RWPE1 (cell line): ENCODE measurements at places on chromosomes 7 and 10.

- no peak for DNase-seq
Observed at GRCh38 chr10:38127812-38128211, 33.7 kb downstream of the ZNF37A start.

- DNase-seq, result no peak
Observed at GRCh38 chr10:6788731-6789130, 208.7 kb upstream of the PRKCQ start.

DNA sequence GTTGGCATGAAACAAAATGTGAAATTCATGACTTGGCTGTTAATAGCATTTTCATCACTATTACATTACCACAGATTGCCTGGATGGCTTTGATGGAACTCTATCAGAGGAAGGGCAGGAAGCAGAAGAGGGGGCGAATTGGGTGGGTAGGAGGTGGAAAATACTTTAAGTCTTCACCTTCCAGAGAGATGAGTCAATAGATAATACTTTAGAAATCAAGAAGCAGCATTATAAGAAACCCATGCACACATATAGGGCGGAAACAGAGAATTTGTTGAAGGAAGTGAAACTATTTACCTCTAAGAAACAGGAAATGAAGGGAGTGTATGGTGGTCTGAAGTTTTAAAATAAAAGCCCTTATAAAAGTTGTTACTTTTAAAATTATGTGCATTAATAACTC is 152.1 kb upstream of the TARP start:
- DNase-seq, result no peak

DNA sequence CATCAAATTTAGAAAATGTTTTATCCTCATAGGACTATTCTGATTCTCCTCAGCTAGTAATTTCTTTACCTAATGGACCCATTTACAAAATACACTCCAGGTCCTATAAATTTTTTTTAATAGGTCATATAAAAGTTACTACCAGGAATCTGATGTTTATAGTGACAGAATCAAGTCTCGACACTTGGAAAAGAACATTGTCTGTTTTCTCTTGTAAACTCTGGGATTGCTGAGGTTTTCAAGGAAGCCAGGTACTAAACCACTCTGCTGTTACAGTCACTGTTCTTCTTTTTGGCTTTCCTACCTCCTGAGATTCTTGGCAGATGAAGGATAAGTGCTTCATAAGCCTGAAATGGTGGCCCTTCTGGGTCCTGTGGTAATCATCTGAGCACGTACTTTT is 493.1 kb downstream of the AUTS2 start:
- no peak for DNase-seq

- peak; percentile 14 for DNase-seq
Observed at GRCh38 chr10:28367929-28368484, 65.1 kb upstream of the MPP7 start.

DNA sequence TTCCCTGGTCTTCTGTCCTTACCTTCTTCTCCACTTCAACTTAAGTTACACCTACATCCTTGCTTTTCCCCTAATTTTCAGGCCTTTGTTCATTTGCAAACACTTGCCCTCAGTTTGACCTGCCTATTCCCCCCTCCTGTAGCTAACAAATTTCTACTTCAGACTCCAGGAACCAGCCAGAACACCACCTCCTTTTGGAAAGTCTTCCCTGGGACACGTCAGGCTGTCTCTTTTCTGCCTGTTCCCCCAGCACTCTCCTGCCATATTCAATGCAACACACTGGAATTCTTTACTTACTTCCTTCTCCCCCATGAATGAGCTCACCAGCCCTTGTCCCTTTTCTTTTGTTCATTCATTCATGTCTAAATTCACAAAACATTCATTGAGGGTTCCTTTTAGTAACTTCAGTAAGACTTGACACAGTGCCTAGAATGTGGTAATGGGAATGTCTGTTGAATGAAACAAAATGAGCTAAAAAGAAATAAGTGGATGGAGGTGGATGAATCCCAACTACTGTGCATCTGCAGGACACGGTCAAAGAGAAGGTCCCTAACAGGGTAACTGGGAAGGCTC is 478.0 kb downstream of the KCNMA1 start:
- DNase-seq, result no peak

GRCh38 chr10:111076682-111077478 is at the start of gene ADRA2A:
ADRA2A (plus strand) TSS chr10:111077029; CDS start chr10:111077997, 968 bp downstream.
- DNase-seq, result no peak

GRCh38 chr7:105011831-105012502 is 2.0 kb upstream of the KMT2E start:
- no peak for DNase-seq

DNA sequence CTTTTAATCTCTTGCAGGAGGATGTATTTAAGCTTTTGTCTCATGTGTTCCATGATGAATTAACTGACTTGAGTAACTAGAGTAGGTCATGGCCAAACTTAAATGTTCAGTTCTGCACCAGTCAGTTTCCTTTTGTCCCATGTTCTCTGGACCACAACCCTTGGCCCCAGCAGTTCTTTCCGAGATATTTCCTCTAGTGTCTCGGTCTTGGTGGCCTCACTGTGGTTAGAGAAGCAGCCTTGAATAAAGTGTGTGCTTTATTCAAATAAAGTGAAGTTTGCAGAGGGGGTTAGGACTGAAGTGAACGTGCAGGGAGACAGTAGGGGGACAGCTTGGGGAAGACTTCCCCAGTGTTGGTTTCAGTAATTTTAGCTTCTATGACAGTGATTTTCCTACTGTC is 9.3 kb downstream of the ZNF212 start:
- DNase-seq, result no peak

DNA sequence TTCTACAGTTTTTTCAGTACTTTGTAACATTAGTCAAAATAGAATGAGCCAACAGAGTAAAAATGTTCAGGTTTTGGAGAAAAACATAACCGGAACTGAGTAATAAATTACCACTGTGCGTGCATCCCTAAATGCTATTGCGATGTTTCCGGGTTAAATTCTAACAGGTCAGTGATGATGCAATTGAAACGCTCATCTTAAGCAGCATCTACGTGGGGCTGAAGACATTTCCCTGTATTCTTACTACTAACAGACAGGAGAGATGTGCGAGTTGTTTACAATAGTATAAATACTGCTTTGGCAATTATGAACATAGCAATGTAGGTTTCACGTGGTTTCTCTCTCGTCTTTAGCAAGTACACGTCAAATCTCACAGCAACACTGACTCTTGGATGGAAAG is 149.4 kb downstream of the USP6NL start:
- no peak for DNase-seq

GRCh38 chr7:69482676-69483075 is 115.6 kb upstream of the AUTS2 start:
- DNase-seq, result no peak

DNA sequence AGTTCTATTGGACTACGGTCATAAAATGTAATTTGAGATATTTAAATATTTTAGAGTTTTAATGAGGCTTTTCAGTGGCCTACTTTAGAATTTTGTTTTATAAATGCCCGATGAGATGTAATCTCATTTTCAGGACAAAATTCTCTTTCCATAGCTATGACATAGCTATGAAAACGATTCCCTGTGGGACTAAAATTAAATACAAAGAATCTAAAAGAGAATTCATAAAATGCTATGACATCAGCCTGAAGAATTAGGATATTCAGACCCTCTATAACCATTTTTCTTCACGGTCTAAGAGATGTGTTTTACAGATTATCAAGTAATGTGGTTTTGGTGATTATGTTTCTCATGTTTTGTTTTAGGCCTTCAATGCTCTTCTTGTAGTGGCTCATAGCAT is 48.2 kb upstream of the ODAD2 start:
- DNase-seq, result no peak

DNA sequence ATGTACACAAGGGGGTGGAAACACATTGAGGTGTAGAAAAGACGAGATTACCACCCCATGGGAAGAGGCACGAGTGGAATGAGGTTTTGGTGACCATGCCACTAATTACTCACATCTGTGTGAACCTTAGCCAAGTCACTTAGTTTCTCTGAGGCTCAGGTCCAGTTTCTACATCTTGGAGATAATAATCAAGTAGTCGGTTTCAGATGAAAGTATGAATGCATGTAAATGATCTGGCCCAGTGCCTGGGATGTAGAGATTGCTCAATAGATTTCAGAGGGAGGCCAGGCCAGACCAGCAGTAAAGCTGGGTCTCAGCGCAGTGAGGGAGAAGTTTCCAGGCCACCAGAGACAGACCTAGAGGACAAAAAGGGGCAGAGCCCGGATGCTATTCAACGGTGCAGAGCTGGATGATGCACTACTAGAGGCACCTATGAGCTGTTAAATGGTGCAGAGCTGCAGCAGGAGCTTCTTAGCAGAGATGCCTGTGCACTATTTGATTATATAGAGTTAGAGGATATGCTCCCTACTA is 725.1 kb downstream of the GRID1 start:
- DNase-seq, result no peak

DNA sequence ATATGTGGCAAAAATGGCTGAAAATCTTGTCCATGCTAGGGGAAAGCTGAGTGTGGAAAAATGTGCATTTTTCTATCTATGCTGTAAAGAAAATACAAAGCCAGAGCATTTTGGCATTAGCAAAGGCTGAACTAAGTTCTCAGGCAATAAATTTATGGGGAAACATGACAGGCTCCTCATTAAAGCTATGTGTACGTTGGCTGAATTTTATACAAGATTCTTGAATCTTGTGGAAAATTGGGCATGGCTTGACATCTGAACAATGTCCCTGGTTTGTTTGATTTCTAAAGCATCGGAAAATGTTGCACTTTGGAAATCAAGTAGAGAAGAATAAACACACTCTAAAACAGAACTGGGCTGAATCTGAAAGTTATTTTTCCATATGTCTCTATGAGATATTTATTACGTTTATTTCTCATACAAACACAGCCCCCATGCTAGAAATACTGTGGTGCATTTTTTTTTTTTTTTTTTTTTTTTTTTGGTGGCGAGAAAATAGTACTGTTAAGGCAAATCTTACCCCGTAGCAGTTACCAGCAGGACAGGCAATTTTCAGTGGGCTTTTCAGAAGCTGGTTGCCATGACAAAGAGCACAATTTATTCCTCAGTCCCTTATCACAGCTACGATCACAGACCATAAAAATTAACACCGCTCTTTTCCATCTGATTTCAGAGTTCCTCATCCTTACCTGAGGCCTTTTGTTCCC is 16.9 kb downstream of the CPA1 start:
- DNase-seq, result no peak

DNA sequence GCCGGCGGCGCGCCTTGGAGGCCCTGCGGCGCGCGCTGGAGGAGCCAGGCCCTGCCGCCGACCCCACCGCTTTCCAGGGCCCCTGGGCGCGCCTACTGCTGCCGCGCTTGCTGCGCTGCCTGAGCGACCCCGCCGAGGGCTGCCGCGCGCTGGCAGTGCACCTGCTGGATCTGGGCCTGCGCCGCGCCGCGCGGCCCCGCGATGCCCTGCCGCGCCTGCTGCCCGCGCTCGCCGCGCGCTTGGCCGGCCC is 280 bp downstream of the DNAAF5 start:
- no peak for DNase-seq

- no peak for DNase-seq
Observed at GRCh38 chr10:133454204-133454893, 604 bp downstream of the SCART1 start.

GRCh38 chr10:104262055-104262454 is 6.9 kb upstream of the GSTO2 start:
- DNase-seq, result no peak

DNA sequence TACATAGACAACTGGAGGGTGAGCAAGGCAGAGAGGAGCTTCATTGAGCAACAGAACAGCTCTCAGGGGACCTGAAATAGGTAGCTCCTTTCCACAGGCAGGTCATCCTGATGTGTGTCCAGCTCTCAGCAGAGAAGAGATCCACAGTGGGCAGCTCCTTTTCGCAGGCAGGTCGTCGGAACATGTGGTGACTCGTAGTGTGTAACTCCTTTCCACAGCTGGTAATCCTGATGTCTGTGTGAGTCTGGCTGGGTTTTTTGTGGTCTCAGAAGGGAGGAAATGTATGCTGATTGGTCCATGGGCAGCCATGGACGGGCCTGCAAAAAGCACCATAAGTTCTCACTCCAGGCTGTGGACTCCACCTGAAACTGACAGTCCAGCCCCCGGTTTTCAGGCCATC is 24.4 kb upstream of the TES start:
- DNase-seq, result no peak

GRCh38 chr7:84895563-84895962 is 291.3 kb downstream of the SEMA3D start:
- DNase-seq, result no peak

- no peak for DNase-seq
Observed at GRCh38 chr10:33073641-33074415, 115.8 kb upstream of the ITGB1 start.

GRCh38 chr10:71423250-71423649 is 26.5 kb downstream of the CDH23 start:
- no peak for DNase-seq

DNA sequence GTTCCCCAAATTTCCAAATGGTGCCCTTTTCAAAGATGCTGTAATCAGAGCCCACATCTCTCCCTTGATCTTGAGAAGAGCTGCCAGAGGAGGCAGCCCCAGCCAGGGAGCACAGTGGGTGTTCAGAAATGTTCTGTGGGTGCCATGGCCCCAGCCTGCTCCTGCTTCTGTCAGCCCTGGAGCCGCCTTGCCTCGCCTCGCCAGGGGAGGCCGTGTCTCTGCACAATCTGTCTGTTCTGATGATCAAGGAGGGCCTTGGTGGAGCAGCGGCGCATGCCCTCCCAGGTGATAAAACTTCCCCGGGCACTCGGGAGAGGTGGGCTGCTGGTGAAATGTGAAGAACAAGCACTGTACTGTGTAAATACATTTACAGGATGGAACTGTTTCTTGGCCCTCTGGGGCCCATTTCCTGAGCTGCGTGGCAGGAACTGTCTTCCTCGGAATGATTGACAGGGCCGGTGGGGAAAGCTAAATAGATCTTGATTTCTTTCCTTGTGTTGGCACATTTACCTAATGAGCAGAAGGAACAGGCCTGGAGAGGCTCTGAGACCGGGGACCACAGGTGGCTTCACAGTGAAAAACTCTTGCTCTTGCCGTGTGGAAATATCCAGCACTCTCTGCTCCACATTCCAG is 207.8 kb upstream of the PODXL start:
- DNase-seq, result no peak

DNA sequence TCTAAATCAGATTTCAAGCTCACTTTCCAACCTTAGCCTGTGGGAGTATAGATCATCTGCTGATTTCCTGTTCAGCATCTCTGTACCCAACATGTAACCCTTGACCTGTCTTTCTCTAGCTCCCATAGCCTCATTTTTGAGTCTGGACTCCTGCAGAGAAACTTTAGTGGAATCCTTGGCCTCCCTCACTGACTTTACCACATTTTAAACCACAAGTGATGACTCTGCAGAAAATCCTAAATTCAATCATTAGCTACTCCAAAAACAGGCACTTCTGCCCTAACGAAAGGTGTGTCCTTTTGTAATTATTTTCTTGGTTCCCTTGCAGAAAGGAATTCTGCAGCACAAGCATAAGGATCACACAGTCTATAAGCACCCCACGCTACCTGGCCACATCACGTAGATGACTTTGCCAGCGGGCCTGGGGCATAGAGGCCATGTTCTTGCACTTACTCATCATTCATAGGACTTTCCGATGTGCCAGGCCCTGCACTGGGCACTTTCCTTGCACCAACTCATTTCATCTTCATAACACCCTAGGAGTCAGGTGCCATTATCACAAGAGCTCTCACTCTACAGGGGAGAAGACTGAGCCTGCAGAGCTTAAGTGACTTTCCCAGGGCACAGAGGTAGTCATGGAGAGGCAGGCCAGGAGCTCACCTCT is 57.2 kb upstream of the OPALIN start:
- no peak for DNase-seq

GRCh38 chr10:83612050-83612449 is 527.3 kb upstream of the GHITM start:
- DNase-seq, result no peak
